GM10248 (cell line): ENCODE measurements at places on chromosomes 6 and 20.

- peak; percentile 50 for DNase-seq
Measured at GRCh38 chr6:139373154-139373927, 1.1 kb downstream of the CITED2 start.

DNA sequence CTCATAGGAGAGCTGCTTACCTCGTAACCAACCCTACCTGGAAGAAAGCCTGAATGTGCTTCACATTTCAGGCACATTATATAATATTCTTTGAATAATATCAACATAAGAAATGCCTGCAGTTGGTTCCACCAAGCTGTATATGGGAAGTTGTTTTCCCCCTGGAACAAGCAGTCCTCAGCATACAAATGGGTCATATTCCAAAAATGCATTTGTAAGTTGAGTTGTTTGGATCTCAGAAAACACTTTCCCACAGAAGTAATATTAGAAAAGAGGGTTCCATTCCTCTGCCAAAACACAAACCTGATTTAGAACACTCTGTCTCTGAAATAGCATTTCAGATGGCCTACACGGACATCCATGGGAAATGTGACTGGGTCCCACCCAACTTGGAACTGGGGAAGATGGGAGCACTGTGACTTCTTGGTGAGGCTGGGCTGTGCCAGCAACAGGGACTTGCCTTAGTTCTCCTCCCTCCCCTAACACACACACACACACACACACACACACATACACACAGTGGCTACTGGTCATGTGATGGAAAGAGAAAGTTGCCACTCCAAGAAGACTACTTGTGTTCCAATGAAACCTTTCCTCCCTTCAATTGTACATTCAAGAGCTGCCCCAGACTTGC, 11.4 kb upstream of the RCAN2 start:
- no peak for DNase-seq

DNA sequence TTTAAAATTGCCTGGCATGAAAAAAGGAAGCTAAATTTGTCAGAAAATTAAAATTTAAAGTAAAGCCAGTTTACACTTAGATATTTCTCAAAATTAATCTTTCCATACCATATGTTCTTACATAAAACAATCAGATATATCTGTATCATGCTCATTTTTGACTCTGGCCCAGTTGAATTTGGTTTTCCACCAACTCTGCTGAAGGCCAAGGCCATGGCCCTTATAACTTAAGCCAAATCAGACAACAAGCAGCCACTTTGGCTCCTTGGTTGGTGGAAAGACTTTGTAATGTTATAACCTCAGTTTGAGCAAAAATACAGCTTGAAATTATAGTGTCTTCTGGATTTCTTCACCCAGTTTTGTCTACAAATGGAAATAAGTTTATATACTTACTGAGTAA, 97.3 kb downstream of the CENPW start:
- DNase-seq = no peak

- DNase-seq = no peak
Measured at GRCh38 chr6:150470131-150470530, 101.3 kb downstream of the IYD start.

GRCh38 chr20:25284131-25284601, 36.3 kb downstream of the PYGB start:
- no peak for DNase-seq

- DNase-seq = no peak
Measured at GRCh38 chr6:126811321-126811720, 307.1 kb upstream of the RSPO3 start.

DNA sequence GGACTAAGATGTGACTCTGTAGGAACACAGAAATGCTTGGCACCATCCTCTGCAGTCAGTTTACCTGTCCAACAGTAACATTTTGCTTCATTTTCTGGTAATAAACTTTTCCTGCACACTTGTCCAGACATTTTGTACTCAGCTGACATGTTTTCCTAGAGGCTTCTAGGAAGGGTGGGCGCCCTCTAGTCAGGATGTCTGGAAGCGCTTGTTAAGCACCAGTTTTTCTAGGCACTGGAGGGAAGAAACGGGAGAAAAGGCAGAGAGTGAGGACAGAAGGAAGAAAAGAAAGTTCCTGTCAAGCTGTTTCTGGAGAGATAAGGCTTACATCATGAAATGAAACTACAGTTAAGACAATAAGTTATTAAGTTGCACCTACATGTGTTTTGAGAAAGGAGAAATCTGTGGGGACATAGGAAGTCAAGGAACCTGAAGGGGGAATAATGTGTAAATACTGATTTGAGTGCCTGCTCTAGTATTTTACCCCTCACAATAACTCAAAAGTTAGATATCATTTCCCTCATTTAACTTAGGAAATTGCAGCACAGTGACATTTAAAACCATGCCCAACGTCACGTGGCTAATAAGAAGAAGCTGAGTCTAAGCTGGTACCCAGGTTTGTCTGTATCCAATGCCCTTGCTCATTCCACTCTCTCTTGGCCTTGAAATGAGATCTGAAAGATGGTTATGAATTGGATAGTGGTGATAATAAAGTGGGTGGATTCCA, 42.7 kb upstream of the TNFRSF21 start:
- no peak for DNase-seq

DNA sequence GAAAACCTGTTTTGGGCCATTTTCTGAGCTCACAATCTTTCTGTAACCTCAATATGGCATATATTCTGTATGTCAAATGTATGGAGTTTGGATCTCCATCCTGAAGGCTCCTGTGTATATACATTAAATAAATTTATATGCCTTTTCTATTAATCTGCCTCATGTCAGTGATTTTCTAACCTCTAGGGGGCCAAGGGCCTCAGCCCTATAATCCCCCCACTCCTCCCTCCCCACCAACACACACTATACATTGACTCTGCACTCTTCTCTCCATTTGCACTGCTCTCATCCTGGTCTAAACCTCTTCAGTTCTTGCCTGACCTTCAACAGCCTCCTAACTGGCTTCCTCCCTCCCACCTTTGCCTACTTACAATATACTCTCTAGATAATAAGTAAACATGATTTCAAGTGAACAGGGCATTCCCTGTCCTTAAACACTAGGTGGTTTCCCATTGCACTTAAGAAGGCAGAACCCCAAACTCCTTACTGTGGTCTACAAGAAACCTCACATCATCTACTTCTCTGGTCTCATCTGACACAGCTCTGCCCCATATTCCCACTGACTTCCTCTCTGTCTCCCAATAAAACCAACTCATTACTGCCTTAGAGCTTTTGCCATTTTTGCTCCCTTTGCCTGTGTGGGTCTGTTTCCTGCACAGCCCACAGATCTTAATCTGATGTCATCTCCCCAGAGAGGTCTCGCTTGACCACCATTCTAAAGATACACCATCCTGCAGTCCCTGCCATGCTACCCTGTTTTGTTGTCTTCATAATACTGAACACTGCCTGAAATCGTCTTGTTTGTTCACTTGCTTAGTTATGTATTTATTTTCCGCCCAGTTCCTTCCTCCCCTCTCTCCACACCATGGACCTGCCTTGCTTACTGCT, 213.7 kb downstream of the SYNE1 start:
- DNase-seq = no peak

GRCh38 chr6:153767127-153767526, 271.9 kb upstream of the OPRM1 start:
- DNase-seq = no peak

GRCh38 chr20:39338469-39339376, 376.6 kb downstream of the DHX35 start:
- peak; percentile 28 for DNase-seq

- DNase-seq = no peak
Measured at GRCh38 chr6:39821046-39821740, 29.0 kb downstream of the DAAM2 start.

GRCh38 chr20:34215711-34216381, 25.4 kb upstream of the ASIP start:
- peak; percentile 43 for DNase-seq

- DNase-seq = peak; percentile 49
Measured at GRCh38 chr6:27176523-27177484, 70.7 kb upstream of the PRSS16 start.

DNA sequence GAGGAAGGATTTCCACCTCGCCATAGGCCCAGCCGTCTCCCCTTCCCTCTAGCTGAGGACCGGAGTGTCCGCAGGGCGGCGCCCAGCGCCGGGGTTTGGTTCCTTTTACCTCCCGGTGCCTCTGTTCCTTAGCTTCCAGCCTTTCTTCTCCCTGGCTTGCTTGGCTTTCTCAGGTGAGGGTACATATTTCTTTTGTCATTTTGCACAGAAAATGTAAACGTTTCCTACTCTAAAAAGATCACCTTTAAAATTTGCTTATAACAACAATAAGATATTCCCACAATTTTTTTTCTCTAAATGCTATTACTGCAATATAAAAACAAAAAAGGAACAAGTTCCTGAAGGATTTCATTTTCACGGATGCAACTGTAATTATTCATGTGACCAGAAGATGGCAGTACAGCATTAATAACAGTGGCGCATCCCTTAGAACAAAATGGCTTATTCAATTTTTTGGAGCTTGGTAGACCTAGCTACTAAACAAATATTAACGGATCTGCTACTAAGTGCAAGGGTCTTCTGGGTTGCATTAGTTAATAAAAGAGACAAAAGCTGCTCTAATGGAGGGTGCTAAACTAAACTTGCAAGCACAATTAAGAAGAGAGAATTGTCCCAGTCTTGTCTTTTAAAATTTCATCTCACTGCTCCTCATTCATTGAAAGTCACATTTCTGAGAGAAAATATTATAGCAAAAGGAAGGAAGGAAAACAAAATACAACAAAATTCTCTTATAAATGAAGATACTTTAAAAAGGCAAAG, 172.9 kb downstream of the ADGRG6 start:
- DNase-seq = peak; percentile 38

GRCh38 chr6:168678077-168678476, 237.1 kb downstream of the SMOC2 start:
- no peak for DNase-seq

- DNase-seq = no peak
Measured at GRCh38 chr6:72579865-72580264, 42.0 kb upstream of the KCNQ5 start.

DNA sequence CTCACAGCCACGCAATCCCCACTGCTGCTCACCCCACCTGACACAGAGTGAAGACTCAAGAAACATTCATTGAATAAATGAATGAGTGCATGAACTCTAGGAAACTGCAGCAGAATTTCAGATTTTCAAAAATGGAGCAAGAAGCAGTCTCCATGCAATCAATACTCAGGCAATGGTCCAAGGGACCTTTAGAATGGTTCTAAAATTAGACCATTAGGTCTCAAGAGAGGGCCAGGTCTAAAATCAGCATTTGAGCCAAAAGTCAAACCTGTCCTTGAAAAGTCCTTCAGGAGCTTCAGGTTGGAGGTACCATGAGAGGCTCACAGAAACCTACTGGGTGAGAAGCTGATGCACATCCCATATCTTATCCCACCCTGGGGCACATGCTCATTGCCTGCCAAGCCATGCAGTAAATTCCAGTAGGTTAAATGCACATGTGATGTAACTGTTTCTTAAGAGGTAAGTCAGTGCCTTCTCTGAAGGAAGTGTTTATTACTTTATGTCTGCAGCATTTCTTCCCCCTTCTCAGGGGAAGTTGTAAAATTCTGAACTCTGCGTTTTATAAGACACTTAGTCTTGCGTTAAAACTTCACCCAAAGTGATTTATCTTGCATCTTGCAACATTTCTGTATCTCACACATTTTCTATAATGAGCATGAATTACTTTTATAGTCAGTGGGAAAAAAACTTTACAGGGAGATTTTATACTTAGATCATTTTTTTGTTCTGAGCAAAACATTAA, 126.6 kb downstream of the ADAT2 start:
- DNase-seq = no peak

DNA sequence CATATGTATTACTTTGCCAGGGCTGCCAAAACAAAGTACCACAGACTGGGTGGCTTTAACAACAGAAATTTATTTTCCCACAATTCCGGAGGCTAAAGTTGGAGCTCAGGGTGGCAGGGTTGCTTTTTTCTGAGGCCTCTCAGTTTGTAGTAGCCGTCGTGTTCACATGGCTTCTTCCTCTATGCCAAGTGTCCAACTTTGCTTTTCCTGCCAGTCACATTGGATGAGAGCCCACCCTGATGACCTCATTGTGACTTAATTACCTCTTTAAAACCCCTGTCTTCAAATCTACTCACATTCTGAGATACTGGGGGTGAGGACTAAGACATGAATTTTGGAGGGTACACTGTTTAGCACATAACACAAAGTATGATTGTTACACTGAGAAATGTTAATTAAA, 9.9 kb upstream of the ECT2L start:
- DNase-seq = no peak

DNA sequence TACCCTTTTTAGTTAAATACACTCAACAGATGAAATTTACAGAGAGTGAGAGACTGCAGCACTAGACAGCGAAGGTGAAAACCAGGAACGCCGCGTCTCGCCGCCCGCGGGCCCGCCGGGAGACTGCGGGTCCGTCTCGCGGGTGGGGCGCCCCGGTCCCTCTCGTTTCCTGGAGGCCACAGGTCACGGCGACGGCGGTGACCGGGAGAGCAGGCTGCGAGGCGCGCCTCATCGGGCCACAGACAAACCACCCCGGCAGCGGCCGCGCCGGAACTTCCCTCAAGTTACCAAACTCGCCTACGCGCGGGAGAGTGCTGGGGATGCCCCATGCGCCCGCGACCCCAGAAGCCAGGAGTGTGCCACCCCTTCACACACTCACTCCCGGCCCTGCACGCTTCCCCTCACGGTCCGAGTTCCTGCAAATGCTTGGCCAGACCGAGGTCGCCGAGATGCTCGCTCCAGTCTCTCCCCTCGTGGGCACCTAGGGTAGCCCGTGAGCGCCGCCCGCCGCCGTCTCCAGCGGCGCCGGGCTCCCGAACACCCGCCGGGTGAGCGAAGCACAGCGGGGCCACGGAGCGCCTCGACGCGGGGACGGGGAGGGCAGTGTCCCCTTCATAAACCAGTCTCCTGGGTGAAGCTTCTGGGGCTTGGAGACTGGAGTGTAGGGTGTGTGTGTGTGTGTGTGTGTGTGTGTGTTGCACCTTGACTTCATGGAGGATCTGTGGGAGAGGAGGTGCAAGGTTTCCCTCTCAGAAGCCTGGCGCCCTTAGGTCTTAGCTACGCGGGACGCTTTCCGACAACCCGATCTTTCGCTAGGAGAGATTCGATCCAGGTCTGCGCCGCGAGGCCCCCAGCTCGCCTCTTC, 1.4 kb downstream of the BACH2 start:
- DNase-seq = peak; percentile 37

GRCh38 chr6:106757267-106757666, 127.9 kb downstream of the QRSL1 start:
- no peak for DNase-seq

DNA sequence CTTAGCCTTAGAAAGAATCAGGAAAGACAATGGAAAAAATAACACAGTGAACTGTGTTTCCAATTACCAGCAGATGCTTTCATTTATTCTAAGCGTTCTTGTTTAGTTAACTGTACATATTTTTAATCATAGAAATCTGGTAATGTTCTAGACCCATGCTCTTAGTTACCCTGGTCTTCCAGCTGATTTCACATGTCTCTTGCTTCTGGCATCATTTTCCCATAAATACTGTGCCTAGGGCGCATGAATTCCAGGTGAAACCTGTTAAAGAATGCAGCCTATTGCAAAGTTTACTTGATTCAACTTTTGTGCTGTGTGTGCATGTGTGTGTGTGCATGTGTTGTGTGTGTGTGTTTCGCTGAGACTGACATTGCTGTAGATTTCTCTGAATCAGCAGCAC, 178.6 kb downstream of the PDE7B start:
- no peak for DNase-seq
